GM12878 (cell line): ENCODE measurements at places on chromosomes 12 and 14. TPM values are rescaled to one million over a fixed set of nuclear protein-coding genes. Genes with fewer than 3 reads are reported as not detected.

Gene ANHX
- total RNA-seq = not detected in 2 replicates

Gene TCHP
- total RNA-seq = 15.0 and 15.2 TPM in 2 replicates

Gene FGF6
- total RNA-seq = not detected in 2 replicates

- H3K36me3 ChIP-seq = no peaks in the 10 kb centered on the region
- H3K4me3 ChIP-seq = no peak overlapping the region
- no peak for DNase-seq
- H3K27ac ChIP-seq = no peak overlapping the region
- H3K27me3 ChIP-seq = no peaks in the 10 kb centered on the region
These were observed 9.8 kb downstream of the GALNT4 start for GRCh38 chr12:89514751-89515150.

- H3K4me3 ChIP-seq = no peak overlapping the region
- no peaks in the 10 kb centered on the region for H3K36me3 ChIP-seq
- DNase-seq = no peak
These were observed 98.9 kb downstream of the EGLN3 start for GRCh38 chr14:33851931-33852330.

- H3K27ac ChIP-seq = no peak overlapping the region
- H3K4me3 ChIP-seq = no peak overlapping the region
- peaks cover 19% of the 10 kb centered on the region for H3K4me1 ChIP-seq
- no peaks in the 10 kb centered on the region for H3K36me3 ChIP-seq
- no peak for DNase-seq
These were observed 221.0 kb downstream of the PTPRO start for GRCh38 chr12:15543347-15543746.

GRCh38 chr12:117294189-117294603, 67.2 kb downstream of the NOS1 start:
- H3K27ac ChIP-seq = no peak overlapping the region
- H3K36me3 ChIP-seq = no peaks in the 10 kb centered on the region
- H3K27me3 ChIP-seq = peaks cover 4% of the 10 kb centered on the region
- H3K4me3 ChIP-seq = no peak overlapping the region

DNA sequence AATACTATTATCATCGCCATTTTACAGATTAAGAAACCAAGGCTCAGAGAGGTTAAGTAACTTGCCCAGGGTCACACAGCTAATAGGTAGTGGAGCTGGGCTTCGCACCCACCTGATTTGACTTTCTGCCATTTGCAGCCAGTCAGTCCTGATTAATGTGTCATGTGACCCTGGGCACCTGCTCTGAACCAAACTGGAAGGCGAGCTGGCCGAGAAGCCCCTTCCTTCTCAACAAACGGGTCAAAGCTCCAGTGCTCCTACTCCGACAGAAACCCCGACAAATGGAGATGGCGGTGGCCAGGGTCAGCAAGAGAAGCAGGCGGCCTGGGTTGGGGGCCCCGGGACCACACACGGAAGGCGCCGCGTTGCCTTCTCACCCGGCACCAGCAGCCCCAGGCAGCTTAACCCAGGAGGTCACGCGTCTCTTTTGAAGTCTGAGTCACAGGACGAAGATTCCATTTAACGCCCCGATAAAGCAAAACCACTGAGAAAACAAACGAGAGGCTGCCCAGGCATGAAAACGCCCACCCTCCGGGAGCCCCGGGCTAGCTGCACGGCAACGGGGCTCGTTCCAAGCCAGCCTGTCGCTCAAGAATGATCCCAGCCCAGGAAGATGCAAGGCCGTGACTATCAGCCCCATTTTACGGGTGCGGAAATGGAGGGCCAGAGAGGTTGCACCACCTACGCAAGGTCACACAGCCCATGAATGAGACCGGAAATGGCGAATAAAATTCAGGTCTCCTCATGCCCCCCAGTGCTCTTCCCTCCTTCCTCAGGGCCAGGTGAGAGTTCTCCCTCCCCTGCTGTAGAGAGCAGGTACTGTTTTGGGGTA, 124.8 kb downstream of the SCARB1 start:
- H3K4me1 ChIP-seq = no peaks in the 10 kb centered on the region
- H3K4me3 ChIP-seq = no peak overlapping the region
- DNase-seq = no peak
- H3K27ac ChIP-seq = no peak overlapping the region
- H3K27me3 ChIP-seq = no peaks in the 10 kb centered on the region; the same call in 1 of the 2 replicates
- no peaks in the 10 kb centered on the region for H3K36me3 ChIP-seq

DNA sequence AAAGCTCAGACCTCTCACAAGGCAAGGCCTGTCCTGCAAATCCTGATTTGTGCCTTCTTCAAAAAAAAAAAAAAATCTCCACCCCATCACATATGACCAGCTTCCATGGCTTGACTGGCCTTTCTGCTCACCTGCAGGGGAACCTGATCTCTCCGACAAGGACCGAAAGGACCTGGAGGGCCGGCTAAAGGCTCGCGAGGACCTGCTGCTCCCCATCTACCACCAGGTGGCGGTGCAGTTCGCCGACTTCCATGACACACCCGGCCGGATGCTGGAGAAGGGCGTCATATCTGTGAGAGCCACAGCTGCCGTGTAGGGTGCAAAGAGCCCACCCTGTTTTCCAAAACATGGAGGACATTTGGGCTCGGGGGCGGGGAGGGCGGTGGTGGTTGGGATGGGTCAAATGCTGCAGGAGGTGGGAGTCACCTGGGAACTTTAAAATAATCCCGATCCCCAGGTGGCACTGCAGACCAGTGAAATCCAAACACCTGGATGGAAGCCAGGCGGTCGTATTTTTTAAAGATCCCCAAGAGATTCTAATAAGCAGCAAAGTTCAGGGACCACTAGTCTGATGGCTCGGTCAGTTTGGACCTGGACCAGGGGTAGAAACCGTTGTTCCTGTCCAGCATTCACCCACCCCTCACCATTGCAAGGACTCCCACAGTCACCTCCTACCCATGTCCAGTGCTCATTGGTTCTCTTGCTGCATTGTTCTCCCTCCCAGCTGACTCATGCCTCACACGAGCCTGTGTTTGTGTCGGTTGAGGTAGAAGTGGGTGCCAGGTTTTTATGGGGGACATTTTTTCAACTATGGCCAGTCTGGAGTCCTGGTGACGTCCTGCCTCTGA, 44.8 kb downstream of the FOXN4 start:
- no peaks in the 10 kb centered on the region for H3K4me1 ChIP-seq
- no peak overlapping the region for H3K27ac ChIP-seq
- H3K36me3 ChIP-seq = no peaks in the 10 kb centered on the region; the same call in 1 of the 2 replicates
- no peak for DNase-seq
- no peak overlapping the region for H3K4me3 ChIP-seq
